Left hindlimb (tissue), 1 donor: ENCODE measurements at places on chromosomes 1 and 21.

GRCh38 chr1:231093156-231093922 lies 53.3 kb upstream of the FAM89A start:
- DNase-seq, result no peak

- no peak for DNase-seq
These were observed 49.6 kb downstream of the MTR start for GRCh38 chr1:236844499-236845271.

DNA sequence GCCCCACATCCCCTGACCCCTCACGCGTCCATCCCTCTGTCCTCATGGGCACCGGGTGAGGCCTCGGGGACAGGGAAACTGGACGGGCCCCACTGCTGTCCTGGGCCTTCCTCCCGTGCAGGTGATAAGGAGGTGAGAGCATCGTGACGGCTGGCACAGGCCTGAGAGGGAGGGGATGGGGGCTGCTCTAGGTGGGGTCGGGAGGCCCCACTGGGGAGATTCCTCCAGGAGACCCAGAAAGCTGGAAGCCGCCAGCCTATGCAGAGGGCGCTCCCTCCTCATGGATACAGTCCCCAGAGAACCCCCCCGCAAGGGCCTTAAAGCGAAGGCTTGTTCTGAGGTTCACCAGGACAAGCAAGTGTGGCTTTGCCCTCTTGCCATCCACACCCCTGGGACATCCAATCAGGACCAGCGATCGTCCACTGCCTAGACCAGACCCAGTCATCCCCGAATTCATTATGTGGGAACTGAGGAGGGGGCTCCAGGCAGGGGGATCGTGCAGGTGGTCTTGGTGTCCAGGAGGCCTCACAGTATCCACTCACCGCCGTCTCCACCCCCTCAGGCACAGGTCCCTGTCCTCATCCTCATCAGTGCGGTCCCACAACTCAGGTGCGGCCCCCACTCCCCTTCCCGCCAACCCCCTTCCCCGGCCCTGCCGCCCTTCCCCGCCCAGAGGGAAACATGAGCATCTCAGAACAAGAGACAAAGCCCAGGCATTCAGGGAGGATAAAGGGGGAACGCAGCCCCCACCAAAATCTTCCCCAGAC lies 45.3 kb upstream of the COL18A1 start:
- DNase-seq, result no peak

DNA sequence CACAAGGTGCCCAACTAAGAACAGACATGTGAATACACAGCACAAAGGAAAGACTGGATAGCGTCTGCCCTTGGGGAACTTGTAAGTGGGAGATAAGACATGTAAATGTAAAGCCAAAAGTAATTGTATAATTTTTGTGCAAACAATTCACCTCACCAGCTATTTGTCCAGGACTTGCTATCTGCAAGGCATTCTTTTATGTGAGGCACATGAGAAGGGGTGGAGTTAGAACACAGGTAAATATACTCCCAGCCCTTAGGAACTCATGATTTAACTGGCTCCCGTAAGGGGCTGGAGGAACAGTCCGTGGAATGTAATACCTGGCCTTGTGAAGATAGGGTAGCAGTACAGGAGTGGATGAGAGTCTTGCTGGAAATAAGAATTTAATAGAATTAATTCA lies 61.3 kb downstream of the CDK18 start:
- no peak for DNase-seq

GRCh38 chr1:178999061-178999460 lies 26.6 kb upstream of the FAM20B start:
- no peak for DNase-seq

GRCh38 chr1:199044191-199044590 lies 405.4 kb downstream of the PTPRC start:
- DNase-seq, result no peak

DNA sequence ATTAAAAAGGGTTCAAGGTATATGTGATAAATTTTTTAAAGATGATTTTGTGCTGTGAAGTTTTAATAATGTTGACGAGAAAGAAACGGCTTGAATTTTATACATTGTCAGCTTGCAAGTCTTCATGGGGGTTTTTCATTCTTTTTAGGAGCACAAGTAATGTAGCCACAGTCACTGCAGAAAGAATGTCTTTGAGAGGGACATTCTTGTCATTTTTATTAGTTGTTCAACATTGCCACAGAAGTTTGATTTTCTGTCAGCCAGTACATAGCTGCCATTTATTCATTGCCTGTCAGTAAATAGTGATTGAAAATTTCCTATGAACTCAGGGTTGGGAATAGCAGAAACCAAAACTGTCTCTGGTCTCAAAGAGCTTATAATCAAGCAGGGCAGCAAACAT lies 156.3 kb downstream of the DHRS3 start:
- no peak for DNase-seq

GRCh38 chr1:91830242-91831131 lies 55.5 kb downstream of the TGFBR3 start:
- DNase-seq, result peak; percentile 84

- DNase-seq, result no peak
These were observed 7.0 kb upstream of the TRIT1 start for GRCh38 chr1:39890273-39890672.

DNA sequence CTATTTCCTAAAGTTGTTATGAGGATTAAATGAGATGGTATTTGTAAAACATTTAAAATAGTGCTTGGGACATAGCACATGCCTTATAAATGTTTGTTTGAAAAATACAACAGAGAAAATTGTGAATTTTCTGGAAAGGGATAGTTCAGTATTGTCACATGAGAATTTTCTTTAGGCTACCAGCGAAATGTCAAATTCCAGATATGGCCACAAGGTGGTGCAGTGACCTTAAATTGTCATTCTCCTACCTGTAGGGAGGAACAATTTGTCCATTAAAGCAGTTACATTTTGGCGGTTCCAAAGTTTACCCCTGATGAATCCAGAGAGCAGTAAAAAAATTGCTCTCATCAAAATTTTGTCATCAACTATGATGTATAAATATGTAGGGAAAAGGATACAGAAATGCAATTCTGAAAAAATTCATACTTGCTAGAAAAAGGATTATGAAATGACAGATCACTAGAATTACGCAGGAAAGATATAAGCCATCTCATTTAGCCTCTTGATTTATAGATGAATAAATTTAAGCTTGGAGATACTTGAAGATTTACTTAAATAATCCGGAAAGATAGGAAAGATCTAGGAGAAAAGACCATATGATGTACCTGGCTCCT lies 50.2 kb upstream of the TSHB start:
- peak; percentile 33 for DNase-seq

DNA sequence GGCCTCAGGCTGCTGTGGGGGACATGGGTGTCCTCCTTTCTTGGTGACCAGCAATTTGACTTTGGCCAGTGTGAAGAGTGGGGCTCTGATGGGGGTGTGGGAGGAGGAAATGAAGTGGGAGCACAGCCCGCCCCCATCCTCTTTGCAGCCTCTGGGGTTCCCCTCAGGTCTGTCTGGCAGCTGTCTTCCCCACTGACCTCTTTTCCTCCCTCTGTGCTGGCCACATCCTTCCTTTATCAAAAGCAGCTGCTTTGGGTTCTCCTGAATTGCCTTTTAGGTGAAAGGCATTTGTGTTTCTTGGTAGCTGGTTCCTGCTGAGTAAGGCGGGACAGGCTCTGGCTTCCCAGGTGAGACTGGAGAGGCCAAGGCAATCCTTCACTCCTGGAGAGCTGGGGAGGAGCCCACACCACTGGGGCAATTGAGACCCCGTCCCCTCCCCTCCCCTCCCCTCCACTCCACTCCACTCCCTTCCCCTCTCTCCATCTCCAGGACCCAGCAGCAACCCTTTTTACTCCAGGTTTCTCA lies 24.9 kb downstream of the PCAT6 start:
- DNase-seq, result no peak

DNA sequence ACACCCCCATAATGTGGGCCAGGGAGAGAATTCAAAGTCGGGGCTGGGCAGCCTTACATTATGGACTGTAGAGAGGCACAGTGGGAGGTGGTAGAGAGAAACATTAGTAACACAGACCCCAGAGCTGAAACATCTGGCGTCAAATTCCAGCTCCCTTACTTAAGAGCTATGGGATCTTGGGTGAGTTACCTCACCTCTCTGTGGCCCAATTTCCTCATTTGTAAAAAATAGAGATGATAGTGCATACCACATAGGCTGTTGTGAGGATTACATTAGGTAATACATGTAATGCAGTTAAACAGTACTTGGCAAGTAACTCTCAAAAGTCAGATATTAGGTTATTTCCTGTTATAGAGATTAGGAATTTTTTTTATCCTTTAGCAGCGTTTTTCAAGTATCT lies 160.5 kb upstream of the KIAA0040 start:
- DNase-seq, result no peak

DNA sequence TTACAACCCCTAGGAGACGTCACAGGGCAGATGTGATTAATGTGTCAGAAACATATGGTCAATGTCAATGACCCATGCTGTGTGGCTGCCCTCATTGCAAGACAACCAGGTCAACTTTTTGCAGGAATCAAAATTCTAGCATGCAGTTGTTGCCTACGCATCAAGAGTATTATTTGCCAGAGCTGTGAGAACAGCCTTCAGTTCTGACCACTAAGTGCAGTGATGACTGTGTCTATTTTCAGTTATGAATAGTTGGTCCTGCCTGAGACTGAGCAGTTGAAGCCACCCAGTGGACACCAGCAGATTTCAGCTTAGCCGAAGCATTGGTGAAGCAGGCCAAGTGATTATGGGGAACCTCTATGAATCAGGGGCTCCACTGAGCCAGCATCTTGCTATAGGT lies 47.3 kb downstream of the LYPLAL1 start:
- DNase-seq, result no peak

GRCh38 chr1:175673371-175674150 lies 69.8 kb downstream of the TNR start:
- no peak for DNase-seq

DNA sequence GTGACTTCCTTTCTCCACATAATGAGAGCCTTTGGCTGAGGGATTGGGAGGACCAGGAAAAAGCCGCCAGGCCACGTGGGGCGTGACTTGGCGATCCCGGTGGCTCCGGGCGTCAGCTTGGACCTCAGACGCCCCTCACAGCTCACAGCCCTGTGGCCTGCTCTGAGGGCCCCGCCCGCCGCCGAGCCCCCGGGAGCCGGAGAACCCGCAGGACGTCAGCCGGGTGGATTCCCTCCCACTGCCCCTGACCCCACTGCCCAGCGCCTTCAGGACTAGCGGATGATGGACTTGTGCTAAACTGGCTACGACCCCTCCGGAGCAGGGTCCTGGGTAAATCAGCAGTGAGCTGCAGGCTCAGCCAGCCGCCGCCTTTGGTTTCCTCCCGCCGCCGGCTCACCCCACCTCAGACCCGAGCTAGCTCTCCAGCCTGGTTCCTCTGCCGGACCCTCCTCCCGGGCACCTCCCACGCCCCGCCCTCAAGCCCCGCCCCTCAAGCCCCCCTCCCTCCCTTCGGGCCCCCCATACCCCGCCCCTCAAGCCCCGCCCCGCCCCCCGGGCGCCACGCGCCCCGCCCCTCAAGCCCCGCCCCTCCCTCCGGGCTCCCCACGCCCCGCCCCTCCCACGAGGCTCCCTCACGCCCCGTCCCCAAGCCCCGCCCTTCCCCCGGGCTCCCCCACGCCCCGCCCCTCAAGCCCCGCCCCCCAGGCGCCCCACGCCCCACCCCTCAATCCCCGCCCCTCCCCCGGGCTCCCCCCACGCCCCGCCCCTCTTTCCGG lies 10.0 kb upstream of the FAAP20 start:
- DNase-seq, result peak; percentile 95

DNA sequence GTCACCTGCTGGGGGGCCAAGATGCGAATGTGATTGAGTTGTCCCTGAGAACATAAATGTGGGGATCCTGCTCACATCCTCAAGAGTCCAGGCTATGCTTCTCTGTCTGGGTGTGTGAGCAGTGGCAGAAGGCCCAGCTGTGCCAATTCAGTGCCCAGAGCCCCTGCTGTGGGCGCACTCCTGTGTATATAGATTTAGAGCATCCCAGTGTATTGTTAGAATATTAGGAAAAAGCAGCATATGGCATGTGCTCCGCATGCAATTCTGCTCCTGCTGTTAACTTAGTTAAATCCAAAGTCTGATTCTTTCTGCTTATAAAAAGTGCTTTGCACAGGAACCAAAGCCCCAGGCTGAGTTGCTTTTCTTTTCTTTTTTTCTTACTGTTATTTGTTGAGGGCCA lies 37.8 kb downstream of the FAM78B start:
- DNase-seq, result no peak

DNA sequence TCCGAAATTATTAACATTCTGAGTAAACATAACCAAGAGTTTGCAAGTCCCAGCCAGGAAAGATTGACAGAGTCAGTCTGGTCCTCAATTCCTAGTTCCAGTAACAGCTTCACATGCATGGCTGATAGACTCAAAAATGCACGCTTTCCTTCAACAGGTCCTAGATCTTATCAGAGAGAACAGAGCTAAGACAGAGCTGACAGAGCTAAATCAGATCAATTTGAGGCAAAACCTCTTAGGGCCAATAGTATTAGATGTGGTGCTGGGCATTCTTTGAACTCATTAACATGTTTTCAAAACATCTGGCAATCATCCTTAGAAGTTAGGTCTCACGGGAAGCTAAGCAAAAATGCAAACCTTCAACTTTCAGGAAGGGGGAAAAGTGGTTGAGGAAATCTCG lies 114.0 kb downstream of the GREM2 start:
- DNase-seq, result no peak

- no peak for DNase-seq
These were observed 74.5 kb downstream of the LRRN2 start for GRCh38 chr1:204611036-204611435.

DNA sequence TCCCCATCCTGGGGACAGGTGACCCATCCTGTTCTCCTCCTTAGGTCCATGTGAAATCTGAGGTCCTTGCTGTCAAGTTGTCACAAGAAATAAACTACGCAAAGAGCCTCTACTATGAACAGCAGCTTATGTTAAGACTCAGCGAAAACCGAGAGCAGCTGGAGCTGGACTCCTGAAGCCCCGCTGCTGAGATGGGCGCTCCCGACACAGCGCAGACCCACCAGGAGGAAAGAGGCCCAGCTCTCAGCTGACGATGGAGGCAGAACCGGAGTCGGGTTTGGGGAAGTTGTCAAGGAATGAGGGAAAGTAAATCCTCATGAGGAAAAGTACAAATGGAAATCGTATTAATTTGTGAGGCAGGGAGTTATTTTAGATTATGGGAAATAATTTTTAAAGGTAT lies 109.2 kb downstream of the DHRS3 start:
- DNase-seq, result no peak

- no peak for DNase-seq
These were observed 225.0 kb upstream of the PRMT6 start for GRCh38 chr1:106831511-106831910.

DNA sequence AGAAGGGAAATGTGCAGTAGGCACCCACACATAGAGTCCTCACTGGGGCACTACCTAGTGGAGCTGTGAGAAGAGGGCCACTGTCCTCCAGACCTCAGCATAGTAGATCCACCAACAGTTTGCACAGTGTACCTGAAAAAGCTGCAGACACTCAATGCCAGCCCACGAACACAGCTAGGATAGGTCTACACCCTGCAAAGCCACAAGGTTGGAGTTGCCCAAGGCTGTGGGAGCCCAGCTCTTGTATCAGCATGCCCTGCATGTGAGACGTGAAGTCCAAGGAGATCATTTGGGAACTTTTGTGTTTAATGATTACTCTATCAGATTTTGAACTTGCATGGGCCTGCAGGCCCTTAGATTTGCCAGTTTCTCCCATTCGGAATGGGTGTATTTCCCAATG lies 299.4 kb upstream of the OLFM3 start:
- no peak for DNase-seq
